ENCODE measurements at places on chromosomes 12 and 14. TPM values are rescaled to one million over a fixed set of nuclear protein-coding genes. Genes with fewer than 3 reads are reported as not detected.

Gene RNF10
- total RNA-seq = 174 TPM

Gene NTF3
- total RNA-seq = 1.5 TPM

Gene DLGAP5
- 8.1 TPM for total RNA-seq

Gene VRTN
- not detected for total RNA-seq

Gene FAM90A1
- 0.33 TPM for total RNA-seq

Gene ITGB7
- 0.50 TPM for total RNA-seq

Gene KMT2D
- 21.1 TPM for total RNA-seq

Gene PPP2R5C
- total RNA-seq = 82.7 TPM

Gene IFNG-AS1
- total RNA-seq = not detected

Gene KTN1
- 164 TPM for total RNA-seq

Gene IFI27
- 7.9 TPM for total RNA-seq

Gene KERA
- total RNA-seq = not detected

Gene REM2
- 0.26 TPM for total RNA-seq

Gene COX8C
- total RNA-seq = 0.33 TPM

Gene CHGA
- total RNA-seq = not detected

Gene SART3
- 157 TPM for total RNA-seq

Gene PRPH
- total RNA-seq = 0.50 TPM

Gene SPSB2
- 12.8 TPM for total RNA-seq
